Activated CD4-positive, alpha-beta T cell treated with anti-CD3 and anti-CD28 coated beads, Interleukin-2, amount 10 ng/mL, durations not matched to agents 7 days and 5 days (primary cell): ENCODE measurements at places on chromosomes 16 and 17.
A peak's percentile ranks its signal among the peaks of the same experiment; 100 is the strongest.

DNA sequence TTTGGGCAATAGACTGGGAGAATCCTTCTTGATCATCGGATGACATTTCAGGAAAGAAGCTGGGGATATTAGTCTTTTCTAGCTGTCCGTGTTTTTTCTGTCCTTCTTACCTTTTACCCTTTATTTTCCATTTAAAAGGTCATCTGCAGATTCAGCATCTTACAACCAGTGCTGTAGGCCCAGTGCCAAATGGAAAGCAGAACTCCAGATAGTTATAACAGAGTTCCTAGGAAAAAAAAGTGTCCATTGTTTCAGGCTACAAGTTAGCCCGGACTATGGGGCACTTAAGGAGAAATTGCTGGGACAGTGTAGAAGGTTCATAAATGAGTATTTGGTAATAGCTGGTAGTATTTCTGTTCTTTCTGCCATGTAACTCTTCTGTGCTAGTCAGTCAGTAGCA, 28.4 kb downstream of the LDHD start:
- H3K4me3 ChIP-seq: no peak overlapping the region
- no peaks in the 10 kb centered on the region for H3K27me3 ChIP-seq
- H3K36me3 ChIP-seq: peaks cover 5% of the 10 kb centered on the region

GRCh38 chr17:65182233-65182632, 45.1 kb downstream of the RGS9 start:
- DNase-seq: no peak
- H3K27me3 ChIP-seq: no peaks in the 10 kb centered on the region
- H3K27ac ChIP-seq: peak overlapping the region; percentile 77
- H3K4me1 ChIP-seq: peaks cover 72% of the 10 kb centered on the region
- H3K36me3 ChIP-seq: peaks cover 8% of the 10 kb centered on the region
- H3K4me3 ChIP-seq: no peak overlapping the region

DNA sequence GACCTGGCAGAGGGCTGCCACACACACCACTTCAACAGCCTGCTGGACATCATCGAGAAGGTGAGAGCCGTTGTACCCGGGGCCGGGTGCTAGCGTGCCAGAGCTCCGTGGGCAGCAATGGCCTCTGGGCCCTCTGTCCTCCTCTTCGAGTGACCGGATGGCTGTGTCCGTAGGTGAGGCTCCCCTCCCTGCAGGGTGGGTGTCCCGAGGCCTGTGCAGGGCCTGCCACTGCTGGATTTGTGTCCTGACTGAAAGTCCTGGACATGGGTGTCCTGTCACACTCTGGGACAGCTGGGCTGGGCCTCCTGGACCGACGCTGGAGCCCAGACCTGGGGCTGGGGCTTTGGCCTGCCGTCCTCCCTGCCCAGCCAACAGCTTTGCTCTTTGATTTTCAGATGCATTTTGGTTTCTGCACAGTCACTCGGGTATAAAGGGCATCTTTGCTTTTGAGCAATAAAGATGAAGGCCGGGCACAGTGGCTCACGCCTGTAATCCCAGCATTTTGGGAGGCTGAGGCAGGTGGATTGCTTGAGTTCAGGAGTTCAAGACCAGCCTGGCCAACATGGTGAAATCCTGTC, 16.7 kb downstream of the TSC2 start:
- no peak overlapping the region for H3K4me3 ChIP-seq
- no peaks in the 10 kb centered on the region for H3K27me3 ChIP-seq
- H3K4me1 ChIP-seq: no peaks in the 10 kb centered on the region
- no peak for DNase-seq
- peaks cover 13% of the 10 kb centered on the region for H3K36me3 ChIP-seq
- H3K27ac ChIP-seq: no peak overlapping the region

DNA sequence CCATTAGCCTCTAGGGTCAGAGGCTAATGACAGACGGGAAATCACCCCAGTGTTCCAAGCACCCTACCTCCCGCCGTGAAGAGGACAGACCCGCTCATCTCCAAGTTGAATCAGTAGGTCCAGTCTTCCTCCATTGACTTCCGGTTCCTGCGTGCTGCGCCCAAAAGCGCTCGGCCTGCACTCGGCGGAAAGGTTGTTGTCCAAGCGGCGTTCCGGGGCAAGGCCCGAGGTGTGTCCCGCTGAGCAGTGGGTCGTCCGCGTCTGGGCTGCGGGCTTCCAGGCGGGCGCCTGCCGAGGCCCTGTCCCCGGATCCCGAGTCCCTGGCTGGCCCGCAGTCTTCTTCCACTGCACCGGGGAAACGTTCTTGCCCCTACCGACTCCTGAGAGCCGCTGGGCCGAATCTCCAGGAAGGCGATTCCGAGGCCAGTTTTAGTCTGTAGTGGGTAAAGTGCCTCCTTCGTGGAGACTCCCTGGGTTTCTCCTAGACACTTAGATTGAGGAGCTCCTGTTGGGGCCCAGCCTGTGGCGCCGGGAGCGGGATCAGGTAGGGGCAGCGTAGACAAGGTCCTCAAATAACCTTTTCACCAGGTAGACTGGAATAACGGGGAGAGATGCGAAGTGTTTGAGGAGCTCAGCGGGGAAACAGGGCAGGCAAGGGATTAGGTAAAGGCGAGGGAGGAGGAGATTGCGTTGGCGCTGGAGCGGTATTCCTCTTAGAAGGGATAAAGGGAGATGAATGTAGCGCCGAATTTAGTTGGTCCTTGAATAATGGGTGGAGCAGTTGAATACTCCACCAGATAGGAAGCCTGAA, at the start of gene TEFM:
TEFM (minus strand) TSS at position 138 of the 811 bp plus-strand sequence; CDS start at position 98, 40 bp downstream.
- peaks cover 40% of the 10 kb centered on the region for H3K4me1 ChIP-seq
- H3K27ac ChIP-seq: peak within 1 kb of the TSS; percentile 93
- peak; percentile 90 for DNase-seq
- H3K36me3 ChIP-seq: peaks cover 14% of the 10 kb centered on the region
- no peaks in the 10 kb centered on the region for H3K27me3 ChIP-seq

- H3K4me1 ChIP-seq: peaks cover 47% of the 10 kb centered on the region
- H3K36me3 ChIP-seq: peaks cover 7% of the 10 kb centered on the region
- no peaks in the 10 kb centered on the region for H3K27me3 ChIP-seq
- H3K27ac ChIP-seq: peak overlapping the region; percentile 33
- no peak overlapping the region for H3K4me3 ChIP-seq
- DNase-seq: peak; percentile 14
Observed at GRCh38 chr16:53068423-53068833, 13.6 kb downstream of the CHD9 start.

GRCh38 chr16:89472711-89473075, 17.7 kb downstream of the ANKRD11 start:
- peaks cover 79% of the 10 kb centered on the region for H3K4me1 ChIP-seq
- H3K36me3 ChIP-seq: peaks cover 31% of the 10 kb centered on the region
- no peaks in the 10 kb centered on the region for H3K27me3 ChIP-seq
- DNase-seq: no peak

DNA sequence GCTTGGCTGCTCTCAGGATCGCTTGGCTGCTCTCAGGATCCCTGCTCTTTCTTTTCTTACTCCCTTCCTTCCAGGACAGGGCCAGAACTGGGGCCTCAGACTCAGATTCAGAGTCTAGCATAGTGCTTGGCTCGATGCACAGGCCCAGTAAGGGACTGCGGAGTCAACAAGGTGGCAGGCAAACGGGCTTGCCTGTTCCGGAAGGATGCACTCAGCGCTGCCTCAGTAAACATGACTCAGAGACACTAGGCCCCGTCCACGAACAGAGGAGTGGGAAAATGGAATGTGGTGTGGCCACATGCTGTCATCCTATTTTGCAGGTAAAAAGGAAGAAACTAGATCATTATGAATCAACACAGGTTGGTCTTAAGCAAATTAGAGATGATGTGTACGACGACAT, 9.8 kb downstream of the SPHK1 start:
- H3K4me1 ChIP-seq: no peaks in the 10 kb centered on the region
- peaks cover 14% of the 10 kb centered on the region for H3K36me3 ChIP-seq
- H3K27ac ChIP-seq: no peak overlapping the region
- H3K4me3 ChIP-seq: no peak overlapping the region
- no peak for DNase-seq
- H3K27me3 ChIP-seq: no peaks in the 10 kb centered on the region

DNA sequence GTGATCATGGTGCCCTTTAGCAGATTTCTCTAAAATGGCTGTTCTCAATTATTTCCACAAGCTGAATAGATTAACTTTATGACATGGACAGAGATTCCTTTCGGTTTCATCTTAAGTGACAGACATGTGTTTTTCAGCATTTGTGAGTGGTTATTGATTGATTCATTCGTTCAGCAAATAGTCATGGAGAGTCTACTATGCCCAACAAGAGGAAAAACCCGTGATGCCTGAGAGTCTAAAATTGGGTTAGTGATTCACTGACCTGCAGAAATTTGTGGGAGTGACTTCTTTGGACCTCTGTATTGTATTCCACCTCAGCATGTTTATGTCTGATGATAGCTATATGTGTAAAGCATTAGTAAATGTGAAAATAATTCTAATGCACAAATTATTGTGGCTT, 28.0 kb upstream of the DUSP14 start:
- peaks cover 34% of the 10 kb centered on the region for H3K36me3 ChIP-seq
- H3K4me3 ChIP-seq: no peak overlapping the region
- H3K27me3 ChIP-seq: no peaks in the 10 kb centered on the region
